ENCODE measurements at places on chromosomes 7 and 10.

DNA sequence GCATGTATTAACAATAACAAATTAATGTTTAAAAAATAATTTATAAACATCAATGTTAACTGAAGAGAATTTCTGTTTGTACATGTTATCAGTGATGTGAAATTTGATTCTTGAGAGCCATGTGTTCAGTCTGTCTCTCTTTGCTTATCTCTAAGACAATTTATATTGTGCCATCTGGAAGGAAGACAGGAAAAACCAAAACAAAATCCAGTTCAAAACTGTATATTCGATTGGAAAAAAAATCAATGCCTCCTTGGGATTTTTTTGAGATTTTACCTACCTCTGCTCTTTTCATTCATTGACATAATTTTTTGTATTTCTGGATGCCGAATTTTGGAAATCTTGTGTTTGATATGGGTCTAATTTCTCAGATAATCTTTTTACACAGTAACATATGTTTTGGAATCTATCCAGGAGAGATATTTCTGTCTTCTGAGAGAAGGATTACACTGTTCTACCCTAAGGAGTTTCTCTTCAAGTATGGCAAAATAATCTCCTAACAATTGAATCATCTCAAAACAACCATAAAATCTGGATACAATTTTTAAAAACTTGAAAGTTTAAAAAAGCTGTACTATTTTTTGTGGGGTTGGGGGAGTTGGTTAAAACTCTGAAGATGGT lies 311.9 kb upstream of the GNAI1 start:
- DNase-seq = no peak

- no peak for DNase-seq
Measured at GRCh38 chr7:114422507-114423501, 8.2 kb downstream of the FOXP2 start.

DNA sequence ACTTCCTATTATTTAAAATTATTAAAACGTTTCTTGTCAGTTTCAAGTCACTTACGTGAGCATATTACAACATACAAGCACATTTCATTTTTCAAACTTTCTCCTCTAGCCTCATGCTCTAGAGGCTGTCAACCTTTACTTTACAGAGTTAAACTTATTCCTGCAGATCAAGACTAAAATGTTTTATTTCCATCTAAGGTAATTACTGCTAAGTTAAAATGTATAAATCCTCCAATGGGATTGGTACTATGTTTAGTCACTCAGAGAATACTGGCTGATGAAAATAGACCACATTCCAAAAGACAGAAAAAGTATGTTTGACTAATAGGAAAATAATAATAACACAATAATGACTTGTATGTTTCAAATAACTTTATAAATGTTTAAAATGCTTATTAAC lies 8.4 kb upstream of the TRDMT1 start:
- no peak for DNase-seq

- DNase-seq = no peak
Measured at GRCh38 chr7:80135309-80136104, 876 bp downstream of the GNAI1 start.

DNA sequence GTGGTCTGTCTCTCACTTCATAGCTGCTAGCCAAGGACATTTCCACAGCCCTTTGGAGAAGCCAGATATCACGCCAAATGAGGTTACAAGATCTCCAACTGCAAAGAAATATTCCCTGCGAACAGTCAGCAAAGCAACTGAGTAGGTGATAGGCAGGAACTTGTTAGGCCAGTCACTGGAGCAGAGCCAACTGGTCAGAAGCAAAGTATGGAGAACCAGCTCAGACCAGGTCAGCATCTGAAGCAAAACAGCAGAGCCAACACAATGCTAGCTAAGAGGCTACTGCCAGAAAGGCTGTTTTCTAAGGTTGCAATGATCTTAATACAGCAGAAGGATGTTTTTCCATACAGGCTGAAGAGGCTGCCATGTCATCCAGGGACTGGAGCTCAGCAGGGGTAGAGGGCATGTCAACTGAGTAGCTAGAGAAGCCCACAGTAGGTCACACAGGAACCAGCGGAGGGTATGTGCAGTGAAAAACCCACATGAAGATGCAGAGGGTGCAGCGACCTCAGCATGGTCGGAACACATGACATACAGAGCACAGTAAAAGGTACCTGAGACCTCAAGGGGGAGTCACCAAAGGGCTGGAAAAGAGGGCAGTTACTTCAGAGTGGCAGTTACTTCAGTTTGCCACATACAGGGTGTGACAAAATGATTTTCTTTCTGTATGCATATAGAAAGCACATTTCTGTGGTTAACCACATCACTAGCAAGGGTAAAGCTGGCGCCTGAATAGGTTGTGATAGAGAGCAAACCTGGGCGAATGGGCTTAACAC lies 8.9 kb downstream of the SEC31B start:
- DNase-seq = no peak

DNA sequence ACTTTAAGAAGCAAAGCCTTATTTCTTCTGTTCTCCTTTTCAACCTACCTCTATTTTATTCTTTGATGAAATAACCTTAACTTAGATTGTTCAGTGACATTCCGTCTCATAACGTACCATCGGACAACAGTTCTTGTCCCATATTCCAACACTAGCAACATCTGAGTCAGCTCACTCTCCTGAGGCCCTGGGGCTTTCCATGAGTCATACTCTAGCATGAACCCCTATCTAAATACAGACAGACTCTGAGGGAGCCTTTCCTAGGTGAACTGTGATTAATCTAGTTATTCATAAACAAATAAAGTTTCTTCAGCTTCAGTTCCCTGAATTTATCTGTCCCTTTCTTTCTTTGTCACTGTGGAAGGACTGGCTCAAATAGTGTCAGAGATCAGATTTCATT lies 168.7 kb upstream of the LYZL1 start:
- no peak for DNase-seq

Measured in stimulated activated CD8-positive, alpha-beta memory T cell treated with anti-CD3 and anti-CD28 coated beads, Interleukin-7, amount 100 ng/mL, for 24 hours (primary cell).